ENCODE measurements at places on chromosomes 6 and 20.

GRCh38 chr20:5448449-5449118 lies 131.8 kb upstream of the PROKR2 start:
- DNase-seq, result peak; percentile 77

DNA sequence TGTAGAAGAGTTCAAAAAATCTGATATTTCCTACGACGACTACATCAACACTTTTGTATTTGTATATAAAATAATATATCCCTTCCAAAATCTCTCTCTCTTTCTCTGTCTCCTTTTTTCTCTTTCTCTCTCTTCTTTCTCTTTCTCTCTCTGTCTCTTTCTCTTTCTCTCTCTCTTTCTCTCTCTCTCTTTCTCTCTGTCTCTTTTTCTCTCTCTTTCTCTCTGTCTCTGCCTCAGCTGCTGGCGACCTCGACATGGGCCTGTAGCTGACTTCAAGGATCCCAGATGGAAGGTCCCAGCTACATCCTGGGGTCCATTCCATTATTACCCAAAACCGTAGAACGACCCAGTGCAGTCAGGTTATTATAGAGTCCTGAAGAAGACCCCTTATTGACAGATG lies 90.0 kb downstream of the CD24 start:
- DNase-seq, result no peak

GRCh38 chr20:8470156-8470555 lies 338.1 kb downstream of the PLCB1 start:
- DNase-seq, result no peak

GRCh38 chr20:38161412-38161774 lies 3.7 kb downstream of the TGM2 start:
- no peak for DNase-seq

DNA sequence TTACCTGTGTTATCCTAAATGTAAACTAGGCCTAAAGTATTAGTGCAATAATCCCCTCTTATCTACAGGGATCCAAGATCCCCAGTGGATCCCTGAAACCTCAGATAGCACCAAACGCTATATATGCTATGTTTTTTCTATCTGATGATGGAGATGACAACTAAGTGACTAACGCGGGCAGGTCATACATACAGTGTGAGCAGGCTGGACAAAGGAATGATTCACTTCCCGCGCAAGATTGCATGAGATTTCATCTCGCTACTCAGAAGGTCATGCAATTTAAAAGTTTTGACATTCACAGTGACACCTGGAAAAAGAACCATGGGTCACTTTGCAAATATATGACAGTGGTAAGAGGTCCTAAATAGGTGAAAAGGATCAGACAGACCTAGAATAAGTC lies 875.9 kb downstream of the HACE1 start:
- no peak for DNase-seq
